Left ventricle myocardium inferior (tissue), 1 donor: ENCODE measurements at places on chromosomes 11 and 22. TPM values are rescaled to one million over a fixed set of nuclear protein-coding genes. Genes with fewer than 3 reads are reported as not detected.

ARSA gene
- 23.5 TPM for total RNA-seq

SLC5A4 gene
- total RNA-seq: 0.27 TPM

ART1 gene
- total RNA-seq: 0.58 TPM

DNA sequence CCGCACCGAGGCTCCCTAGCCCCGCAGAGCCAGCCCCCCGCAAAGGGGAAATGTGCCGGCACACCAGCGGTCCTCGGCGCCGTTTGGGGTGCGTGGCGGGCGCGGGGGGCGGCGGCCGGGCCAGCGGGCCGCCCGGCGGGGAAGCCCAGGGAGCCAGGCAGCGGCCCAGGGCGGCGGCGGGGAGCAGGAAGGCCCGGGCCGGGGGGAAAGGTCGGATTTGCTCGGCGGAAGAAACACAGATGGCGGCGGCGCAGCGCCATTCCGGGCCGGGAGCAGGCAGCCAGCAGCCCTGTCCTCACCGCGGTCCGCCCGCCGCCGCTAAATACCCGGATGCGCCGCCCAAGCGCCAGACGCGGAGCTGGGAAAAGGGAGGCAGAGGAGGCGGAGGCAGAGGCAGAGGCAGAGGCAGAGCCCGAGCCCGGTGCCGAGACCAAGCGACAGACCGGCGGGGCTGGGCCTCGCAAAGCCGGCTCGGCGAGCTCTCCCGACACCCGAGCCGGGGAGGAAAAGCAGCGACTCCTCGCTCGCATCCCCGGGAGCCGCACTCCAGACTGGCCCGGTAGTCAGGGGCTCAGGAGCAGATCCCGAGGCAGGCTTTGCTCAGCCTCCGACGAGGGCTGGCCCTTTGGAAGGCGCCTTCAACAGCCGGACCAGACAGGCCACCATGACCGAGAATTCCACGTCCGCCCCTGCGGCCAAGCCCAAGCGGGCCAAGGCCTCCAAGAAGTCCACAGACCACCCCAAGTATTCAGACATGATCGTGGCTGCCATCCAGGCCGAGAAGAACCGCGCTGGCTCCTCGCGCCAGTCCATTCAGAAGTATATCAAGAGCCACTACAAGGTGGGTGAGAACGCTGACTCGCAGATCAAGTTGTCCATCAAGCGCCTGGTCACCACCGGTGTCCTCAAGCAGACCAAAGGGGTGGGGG, 2.6 kb upstream of the GCAT start:
- H3K36me3 ChIP-seq: no peaks in the 10 kb centered on the region
- H3K27ac ChIP-seq: peak overlapping the region; percentile 93
- no peaks in the 10 kb centered on the region for H3K27me3 ChIP-seq
- DNase-seq: peak; percentile 92
- H3K4me1 ChIP-seq: peaks cover 64% of the 10 kb centered on the region
- H3K4me3 ChIP-seq: peak overlapping the region; percentile 79

DNA sequence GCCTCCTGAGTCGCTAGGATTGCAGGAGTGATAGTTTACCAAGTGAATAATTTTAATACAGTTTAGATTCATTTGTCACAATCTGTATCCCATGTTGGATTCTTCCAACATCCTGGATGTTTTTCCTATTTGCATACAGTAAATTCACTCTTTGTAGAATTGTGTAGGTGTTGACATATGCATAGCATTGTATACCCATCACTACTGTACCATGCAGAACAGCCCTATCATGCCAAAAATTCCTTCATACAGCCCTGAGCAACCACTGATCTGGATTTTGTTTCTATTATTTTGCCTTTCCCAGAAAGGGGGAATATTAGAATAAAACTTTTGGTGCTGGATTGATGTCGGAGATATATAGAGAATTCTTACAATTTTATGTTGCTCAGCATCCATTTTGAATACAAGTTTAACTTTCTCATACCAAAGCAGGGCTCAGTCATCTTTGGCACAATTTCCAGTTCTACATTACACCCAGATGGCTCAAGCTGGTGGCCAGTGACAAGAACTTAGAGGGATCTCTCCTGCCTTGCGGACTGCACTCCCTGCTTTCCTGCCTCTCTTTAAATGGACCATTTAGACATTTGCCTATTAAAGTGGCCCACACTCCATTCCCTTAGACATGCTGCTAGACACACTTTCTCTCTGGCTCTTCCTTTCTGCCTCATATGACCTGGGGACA, 45.4 kb upstream of the CFAP300 start:
- no peak for DNase-seq
- H3K36me3 ChIP-seq: no peaks in the 10 kb centered on the region
- no peak overlapping the region for H3K4me3 ChIP-seq
- H3K27me3 ChIP-seq: no peaks in the 10 kb centered on the region
